ENCODE measurements at places on chromosomes 5 and 9.
A peak's percentile ranks its signal among the peaks of the same experiment; 100 is the strongest.

DNA sequence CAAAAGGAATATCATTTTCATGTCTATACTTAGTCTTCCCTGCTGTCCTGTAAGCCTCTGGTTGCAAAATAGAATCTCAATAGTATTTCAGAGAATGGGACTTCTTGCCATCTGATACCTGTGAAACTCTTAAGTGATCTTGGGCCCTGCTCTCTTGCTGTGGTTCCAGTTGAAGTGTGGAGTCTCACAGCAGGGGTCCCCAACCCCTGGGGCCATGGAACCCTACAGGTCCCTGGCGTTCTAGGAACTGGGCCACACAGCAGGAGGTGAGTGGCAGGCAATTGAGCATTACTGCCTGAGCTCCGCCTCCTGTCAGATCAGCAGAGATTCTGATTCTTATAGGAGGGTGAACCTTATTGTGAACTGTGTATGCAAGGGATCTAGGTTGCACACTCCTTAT, 65.9 kb downstream of the ZSWIM6 start:
- no peak for DNase-seq

- DNase-seq: no peak
Observed at GRCh38 chr9:83432104-83432627, 106.0 kb downstream of the FRMD3 start.

DNA sequence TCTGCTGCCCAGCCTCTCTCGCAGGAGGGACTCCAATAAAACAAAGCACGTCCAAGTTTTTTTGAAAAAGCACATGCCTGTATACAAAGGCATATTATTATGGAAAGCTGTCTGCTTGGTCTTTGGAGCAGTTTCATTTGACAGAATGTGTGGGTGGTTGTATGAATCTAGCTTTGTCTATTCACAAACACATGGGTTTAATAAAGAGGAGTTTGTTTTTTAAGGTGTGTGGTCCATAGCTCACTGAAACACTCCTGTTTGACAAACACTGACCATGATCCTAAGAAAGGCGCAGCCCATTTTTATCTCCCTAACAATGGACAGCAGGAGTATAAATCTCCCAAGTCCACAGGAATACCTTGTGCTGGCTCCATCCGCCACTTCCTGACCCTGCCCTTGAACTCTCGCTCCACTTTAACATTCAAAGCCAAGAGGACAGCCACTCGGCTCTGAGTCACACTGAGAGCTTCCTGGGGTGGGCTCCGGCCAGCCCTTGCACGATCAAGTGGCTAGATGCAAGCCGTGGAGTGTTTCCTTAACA, 371.9 kb downstream of the EBF1 start:
- DNase-seq: no peak

GRCh38 chr9:79858508-79858907, 286.7 kb downstream of the TLE4 start:
- peak; percentile 40 for DNase-seq

DNA sequence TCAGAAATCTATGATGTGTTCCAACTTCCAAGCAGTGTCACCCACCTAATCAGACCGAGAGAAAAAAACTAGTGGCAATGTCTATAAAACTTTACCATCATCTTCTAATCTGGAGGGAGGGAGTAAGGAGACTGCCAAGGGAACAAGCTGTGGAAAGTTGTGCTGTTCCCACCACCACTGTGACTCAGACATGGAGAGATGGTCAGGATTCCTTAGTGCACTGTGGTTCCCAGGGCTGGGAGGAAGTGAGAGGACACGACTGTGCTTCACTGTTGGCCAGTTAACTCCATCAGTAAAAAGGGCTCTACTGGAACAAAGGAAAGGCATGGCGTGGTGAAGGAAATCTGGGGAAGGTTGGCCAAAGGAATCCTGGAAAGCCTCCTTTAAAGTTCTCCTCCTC, 18.8 kb downstream of the TICAM2 start:
- DNase-seq: no peak

DNA sequence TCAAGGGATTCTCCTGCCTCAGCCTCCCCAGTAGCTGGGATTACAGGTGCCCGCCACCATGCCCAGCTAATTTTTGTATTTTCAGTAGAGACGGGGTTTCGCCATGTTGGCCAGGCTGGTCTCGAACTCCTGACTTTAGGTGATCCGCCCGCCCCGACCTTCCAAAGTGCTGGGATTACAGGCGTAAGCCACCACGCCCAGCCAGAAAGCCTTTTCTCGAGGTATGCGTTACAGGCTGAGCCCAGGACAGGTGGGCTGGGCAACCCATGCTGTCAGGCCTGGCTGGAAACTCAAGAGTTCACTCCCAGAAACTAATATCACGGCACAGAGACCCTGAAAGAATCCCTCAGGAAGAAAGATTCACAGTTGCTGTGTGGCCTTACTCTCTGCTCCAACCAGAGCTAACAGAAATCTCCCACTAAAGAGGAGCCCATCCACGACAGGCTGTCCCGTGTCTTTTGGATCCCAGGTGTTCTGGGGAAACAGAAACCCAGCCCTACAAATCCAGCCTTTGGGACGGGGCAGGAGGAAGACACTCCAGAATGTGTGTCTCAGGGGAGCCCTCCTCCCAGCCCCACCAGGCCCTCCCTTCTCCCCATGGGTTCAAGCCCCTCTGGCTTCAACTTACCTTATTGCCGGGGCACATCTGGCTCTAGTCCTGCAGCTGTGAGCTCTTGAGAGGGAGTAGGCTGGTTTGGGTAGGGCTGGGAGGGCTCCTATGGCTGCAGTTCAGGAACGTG, 400 bp downstream of the TIFAB start:
- DNase-seq: no peak

DNA sequence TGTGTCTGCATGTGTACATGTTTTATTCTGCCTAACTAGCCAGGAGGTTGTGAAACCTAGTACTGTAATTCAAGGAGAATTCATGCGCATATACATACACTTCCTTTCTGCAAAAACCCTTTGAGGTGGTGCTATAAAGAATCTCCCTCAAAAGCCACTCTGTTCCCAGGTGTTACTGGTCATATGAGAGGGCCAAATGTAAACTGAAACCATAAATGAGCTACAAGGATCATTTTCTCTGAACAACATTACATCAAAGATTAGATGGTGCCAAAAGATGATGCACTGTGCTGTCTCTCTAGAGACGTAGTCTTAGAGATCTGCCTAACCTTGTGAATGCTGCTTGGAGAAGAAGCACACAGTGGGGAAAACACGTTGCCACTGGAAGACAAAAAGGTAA, 15.7 kb downstream of the NREP start:
- DNase-seq: peak; percentile 36

DNA sequence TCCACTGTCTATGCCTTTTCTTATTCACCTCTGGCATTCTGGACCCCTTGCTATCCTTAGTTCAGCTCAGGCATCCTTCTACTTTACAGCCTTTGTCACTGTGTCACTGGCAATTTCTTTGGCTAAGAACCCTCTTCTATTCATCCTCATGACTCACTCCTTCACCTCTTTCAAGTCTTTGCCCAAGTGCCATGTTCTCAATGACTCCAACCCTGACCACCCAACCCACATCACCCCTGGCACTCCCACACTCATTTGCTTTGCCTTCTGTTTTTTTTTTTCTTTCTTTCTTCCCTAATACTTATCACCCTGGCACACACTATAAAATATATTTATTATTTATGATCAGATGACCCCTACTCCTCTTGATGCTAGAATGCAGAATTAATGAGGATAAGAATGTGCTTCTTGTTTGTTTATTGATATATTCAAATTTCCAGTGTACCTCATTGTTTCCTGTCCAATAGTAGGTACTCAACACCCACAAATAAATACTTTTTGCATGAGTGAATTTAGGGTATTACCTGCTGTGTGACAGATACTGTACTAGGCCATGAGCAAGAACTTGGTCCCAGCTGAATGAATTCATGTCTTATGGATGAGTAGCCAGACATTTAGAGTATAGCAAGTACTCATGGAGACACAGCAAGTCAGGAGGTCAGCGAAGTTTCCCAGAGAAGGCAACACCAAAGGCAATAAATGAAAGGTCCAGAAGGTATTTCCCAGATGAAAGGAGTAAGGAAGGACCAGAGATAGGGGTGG, 236.1 kb downstream of the PAPPA start:
- DNase-seq: no peak

- peak; percentile 71 for DNase-seq
Observed at GRCh38 chr9:100322954-100323536, 29.7 kb downstream of the TEX10 start.

DNA sequence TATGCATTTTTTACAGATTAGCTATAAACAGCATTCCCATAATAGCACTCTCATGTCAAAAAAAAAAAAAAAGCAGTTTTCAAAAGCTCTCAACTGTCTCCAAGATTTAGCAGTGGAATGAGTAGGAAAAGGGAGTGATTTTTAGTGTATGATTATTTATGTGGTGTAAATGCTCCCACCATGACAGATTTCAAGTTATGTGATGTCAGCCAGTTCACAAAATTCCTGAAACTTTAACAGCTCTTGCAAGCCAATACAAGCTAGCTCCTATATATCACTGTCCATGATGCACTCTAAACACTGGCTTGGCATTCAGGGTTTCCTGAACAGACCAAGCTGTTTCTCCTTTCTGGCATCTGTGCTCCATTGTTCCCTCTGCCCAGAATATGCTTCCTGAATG, 7.9 kb upstream of the ANKDD1B start:
- no peak for DNase-seq

DNA sequence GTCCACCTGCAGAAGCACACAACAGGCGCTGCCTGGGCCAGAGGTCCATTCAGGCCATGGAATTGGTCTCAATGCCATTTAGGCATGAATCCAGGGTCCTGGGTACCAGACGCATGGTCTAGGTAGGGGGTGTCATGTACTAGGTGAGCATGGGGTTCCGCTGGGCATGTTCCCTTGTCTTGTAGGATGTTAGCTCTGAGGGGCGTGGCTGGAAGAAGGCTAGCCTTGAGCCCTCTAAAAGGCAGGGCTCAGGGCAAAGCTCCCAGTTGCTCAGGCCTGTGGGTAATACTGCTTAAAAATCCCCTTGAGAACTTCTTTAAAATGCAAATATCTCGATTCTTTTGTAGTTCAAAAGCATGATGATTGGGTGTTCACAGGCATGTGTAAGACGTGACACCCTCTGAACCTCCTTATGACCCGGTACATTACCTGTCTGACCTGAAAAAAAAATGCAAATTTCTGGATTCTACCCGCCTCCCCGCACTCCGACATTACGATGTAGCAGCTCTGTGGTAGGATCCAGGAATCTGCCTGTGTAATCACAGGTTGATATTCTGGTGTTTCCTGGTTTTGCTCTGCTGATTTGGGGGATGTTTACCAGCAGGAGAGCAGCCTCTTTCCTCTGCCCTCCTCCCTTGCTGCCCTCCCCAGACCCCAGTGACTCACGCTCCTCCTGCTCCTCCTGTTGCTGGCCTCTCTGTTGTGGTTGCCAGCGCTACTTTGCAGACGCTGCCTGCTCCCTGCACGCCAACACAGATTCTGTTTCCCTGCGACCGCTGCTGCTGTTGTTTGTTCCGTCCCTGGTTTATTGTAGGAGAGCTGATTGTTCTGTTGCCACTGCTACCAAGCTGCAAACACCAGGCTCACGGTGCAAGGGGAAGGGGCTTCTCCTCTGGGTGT, 5.7 kb downstream of the TMC1 start:
- no peak for DNase-seq

DNA sequence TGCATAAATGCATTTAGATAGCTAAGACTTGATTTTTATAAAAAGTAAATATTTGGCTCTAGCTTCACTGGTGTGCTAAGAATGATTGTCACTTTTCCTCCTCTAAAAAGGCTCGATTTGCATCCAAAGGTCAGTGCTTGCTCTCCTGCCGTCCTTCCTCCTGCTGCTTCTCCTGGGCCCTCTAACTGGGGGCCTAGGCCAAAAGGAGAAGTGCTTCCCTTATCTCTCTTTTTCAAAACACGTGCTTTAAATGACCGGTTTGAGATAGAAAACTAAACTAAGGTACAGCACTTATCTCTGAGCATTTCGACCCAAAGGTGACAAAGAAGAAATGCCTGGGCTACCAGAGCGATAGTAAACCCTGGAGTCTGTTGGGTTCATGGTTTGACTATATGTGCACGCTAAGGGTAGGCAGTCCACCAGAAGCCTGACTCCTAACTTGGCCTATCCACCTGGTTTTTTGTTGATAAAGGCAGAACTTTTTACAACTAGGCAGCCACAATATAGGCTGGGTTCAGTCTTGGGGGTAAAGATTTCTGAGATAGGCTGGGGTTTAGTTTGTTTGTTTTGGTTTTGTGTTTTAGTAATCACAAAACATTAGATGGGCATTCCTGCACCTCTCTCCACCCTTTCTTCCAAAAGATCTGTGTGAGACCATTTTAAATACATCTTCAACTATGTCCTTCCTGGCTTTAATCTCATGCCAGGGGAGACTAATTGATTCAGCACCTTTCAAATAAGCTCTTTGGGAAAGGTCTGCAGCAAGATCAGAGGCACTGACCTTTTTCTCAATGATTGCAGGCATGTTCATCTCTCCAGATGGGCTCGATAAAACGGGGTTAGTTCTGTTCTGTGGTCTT, 3.8 kb downstream of the NR2F1-AS1 start:
- no peak for DNase-seq

- no peak for DNase-seq
Observed at GRCh38 chr5:92401-93220, 643 bp downstream of the PLEKHG4B start.

DNA sequence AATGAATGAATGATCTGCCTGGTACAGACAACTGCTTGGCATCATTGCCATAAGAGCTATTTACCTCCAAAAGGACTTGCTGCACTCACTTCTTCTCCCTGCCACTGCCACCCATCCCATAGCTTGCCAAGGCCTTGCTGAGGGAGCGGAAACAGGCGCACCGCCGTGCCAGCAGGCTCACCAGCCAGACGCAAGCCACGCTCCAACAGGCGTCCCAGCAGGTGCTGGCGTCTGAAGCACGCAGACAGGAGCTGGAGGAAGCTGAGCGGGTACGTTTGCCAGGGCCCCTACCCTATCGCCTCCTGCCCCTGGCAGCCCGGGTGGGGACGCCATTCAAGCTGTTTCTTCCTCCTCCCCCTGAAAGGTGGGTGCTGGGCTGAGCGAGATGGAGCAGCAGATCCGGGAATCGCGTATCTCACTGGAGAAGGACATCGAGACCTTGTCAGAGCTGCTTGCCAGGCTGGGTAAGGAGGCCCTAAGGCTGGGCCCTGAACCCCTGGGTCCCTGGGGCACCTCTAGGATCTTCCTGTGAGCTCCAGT, 8.9 kb upstream of the AIF1L start:
- no peak for DNase-seq

DNA sequence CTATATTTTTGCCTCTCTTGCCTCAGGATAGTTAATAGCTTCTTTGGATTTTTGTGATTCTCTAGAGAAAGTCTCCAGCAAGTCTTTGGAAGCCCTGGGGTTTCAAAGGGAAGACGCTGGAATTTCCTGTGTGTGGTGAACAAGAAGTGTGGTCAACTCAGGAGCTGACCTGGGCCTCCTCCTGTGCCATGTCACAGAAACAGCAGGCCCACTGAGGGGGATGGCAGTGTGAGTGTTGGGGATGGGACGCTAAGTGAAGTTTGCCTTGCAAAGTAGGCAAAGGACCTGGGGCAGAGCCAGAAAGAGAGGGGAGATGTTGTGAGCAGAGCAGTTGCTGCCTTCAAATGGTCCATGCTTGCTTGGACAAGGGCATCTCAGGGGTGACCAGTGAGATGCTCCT, 226.3 kb downstream of the DMRT2 start:
- DNase-seq: no peak

DNA sequence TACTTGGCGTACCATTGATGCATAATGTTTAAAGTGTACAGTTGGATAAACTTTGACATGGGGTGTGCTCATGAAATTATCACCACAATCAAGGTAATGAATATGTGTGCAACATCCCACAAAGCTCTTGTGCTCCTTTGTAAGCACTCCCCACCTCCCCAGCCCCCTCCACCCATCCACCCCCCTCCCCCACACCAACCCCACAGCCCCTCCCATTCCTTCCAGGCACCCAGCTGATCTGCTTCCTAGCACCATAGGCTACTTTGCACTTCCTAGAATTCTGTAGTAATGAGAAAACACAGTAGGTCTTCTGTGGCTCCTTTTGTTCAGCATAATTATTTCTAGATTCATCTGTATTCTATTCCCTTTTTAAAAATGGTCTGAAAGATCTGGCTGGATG, 24.5 kb downstream of the FGD3 start:
- no peak for DNase-seq

All from NAMALWA (cell line).